ENCODE measurements at places on chromosomes 4 and X.

- DNase-seq: no peak
Measured at GRCh38 chr4:55661398-55662056, 25.4 kb upstream of the NMU start.

GRCh38 chr4:88976775-88977035 is 80.3 kb downstream of the FAM13A start:
- no peak for DNase-seq

- DNase-seq: no peak
Measured at GRCh38 chr4:61309616-61310015, 109.5 kb downstream of the ADGRL3 start.

GRCh38 chrX:123993904-123994635 is 32.6 kb downstream of the STAG2 start:
- DNase-seq: peak; percentile 14

DNA sequence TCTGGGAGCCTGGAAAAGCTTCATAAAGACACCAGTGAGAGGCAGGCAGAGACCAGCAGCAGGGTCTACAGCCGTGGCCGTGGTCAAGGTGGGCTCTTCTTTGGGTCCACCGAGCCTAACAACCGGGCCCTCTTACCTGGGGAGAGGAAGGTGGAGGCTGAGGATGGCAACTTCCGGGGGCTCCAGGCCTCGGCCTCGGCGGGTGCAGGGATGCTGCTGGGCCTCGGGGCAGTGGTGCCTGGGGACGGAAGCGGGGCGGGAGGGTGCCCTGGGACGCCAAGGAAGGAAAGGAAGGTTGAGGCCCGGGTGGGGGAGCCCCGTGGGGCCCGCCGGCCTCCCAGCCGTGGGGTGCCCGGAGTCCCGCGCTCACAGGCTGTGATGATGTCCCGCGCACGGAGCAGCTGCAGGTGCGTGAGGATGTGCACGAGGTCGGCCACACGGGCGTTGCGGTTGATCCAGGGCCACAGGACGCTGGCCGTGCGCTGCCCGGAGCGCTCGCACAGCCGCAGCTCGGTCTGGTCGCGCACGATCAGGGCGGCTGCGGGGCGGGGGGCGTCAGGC is 561 bp downstream of the IRAK1 start:
- DNase-seq: no peak

GRCh38 chr4:57091657-57092162 is 18.5 kb downstream of the IGFBP7 start:
- no peak for DNase-seq

- DNase-seq: no peak
Measured at GRCh38 chr4:126986828-126987227, 645.9 kb upstream of the INTU start.

- no peak for DNase-seq
Measured at GRCh38 chr4:27763830-27764525, 903.3 kb downstream of the STIM2 start.

DNA sequence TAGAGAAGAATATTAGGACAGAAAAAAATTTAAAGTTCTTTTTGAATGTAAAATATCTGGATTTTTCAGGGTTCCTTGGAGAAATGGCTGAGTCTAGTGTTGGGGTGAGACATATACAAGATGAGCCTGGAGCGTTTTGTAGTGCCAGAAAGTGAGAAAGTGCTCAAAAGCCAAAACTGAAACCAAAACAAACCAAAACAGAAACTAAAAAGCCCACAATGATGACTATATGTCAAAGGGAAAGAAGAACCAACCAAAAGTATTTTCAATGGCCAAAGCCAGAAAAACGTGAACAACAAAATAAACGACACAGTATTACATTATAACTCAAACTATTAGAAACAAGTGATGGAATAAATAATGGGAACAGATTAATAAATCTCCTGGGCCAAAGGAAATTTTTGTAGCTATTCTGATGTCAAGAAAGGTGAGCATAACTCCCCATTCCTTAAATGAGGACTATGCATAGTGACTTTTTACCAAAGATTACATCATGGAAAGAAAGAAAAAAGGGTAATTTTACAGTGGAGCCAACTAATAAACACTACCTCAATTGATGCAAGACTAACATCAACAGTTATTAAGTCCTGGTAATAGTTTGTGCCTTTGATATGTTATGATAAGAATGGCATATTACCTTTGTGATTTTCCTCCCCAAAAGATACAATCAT is 1137.6 kb downstream of the C4orf33 start:
- no peak for DNase-seq

DNA sequence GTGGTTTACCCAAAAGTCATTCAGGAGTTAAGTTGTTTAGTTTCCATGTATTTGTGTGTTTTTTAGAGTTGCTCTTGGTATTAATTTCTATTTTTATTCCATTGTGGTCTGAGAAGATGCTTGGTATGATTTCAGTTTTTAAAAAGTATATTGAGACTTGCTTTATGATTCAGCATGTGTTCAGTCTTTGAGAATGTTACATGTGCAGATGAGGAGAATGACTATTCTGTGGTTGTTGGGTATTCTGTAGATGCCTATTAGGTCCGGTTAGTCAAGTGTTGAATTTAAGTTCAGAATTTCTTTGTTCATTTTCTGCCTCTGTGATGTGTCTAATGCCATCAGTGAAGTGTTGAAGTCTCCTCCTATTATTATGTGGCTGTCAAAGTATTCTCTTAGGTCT is 249.4 kb downstream of the ARHGAP10 start:
- DNase-seq: no peak

GRCh38 chr4:169128902-169129301 is 118.8 kb upstream of the CBR4 start:
- DNase-seq: no peak

- DNase-seq: peak; percentile 13
Measured at GRCh38 chr4:134777606-134778005, 576.0 kb upstream of the PABPC4L start.

DNA sequence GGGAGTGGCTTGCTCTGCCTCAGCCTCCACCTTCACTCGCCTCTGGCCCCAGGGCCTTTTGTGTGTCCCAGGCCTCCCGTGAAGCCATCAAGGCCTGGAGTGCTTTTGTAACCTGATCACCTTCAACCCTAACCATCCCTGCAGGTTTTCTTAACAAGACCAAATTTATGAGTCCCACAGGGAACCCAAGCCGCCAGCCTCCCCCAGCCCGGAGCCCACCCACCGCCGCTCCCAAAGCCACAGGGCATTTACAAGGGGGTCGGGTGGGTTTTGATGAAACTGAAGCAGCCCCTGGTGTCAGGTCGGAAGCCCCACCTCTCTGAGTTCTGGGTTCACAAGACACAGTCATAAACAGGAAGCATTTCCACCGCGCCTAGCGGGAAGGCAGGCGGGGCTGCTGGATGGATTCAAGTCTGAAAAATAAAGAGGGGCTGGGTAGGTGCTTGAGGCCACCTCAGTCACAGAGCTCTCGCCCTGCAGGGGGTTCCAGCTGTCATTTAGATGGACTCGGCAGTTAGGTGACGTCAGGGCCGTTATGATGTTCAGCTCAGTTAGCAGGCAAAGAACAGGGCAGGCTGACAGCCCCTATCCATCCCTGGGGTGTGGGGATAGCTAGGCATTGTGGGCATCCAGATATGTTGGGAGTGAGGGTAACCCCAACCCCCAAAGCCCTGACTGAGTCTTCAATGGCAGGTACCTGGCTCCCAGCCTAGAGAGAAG is 128.5 kb downstream of the BCOR start:
- no peak for DNase-seq

DNA sequence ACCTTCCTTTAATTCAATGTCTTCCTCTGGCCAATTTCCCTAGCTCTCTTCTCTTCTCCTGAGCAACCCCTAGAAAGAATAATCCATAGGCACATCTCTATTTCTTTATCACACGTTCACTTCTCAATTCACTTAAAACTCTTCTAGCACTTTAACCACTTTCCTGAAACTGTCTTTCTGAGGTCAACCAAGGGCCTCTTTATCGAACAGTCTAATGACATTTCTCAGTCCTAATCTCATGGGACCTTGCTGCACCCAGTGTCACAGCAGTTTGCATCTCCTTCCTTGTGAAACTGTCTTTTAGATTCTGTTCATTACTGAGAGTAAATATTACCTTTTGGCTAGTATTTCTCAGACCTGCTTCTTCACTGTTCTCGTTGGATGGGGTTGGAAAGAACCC is 285.3 kb upstream of the RASGEF1B start:
- DNase-seq: no peak

DNA sequence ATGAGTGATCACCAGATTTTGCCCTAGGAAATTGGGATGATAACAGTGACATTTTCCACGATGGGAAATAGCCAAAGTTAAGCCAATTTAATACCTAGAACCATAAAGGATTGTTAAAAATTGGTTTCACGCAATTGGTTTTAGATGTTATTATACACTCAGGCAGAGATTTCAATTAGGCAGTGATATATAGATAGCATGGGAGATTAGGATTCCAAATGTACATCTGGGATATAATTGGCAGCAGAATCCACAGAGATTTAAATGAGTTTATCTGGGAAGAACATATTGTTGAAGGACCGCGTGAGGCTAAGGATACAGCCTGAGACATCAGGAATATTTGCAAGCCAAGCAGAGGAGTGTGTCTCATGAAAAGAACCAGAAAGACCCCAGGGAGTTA is 351.6 kb downstream of the GPM6A start:
- DNase-seq: peak; percentile 1

DNA sequence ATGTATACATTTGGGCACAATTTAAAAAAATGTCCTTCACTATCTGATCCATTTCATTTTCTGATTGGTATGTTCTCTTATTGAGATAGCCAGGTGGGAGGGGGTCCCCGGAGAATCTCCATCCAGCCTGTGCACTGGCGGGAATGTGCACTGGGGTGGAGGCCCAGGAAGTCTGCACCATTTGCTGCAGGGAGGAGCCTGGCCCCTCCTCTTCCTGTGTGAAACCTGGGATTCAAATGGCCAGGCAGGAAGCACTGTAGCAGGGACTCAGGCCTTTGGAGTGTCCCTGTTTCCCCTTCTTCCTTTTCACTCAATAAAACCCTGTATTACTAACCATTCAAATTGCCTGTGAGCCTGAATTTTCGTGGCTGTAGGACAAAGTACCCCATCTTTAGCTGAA is 44.3 kb downstream of the GPRIN3 start:
- no peak for DNase-seq

DNA sequence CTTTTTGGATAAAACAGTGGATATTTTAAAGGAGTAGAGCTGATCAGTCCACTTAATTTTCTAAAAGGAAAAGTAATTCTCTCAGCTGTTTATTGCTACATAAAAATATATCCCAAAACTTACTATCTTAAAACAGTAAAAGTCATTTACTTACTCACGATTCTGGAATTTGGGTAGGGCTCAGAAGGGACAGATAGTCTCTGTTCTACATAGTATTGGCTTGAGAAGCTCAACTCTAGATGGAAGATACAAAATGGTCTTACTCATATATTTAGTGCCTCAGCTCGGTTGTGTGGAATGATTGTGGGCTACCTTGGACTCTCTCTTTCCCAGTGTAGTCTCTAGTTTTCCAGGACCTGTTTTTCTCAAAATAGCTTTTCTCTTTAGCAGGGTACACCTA is 691.5 kb upstream of the POU3F4 start:
- DNase-seq: no peak

DNA sequence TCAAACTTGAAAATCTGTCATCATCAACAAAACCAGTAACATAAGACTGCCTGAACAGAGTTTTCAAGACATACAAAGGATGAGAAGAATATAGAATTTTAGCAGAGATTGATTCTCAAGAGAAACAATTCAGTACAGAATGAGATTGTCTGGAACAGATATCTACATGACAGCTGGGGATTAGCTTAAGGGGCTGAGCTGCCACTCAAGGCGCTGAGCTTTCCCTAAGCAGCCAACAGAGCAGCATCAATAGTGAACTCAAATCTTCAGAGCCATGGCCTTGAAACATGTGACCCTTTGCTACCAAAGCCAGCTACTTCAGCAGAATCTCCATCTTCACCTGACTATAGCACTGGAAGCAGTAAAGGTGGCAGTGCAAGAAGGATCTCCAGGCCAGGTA is 24.3 kb upstream of the PCDH10 start:
- DNase-seq: no peak

- DNase-seq: no peak
Measured at GRCh38 chr4:149031399-149031798, 589.2 kb upstream of the NR3C2 start.

GRCh38 chr4:41887821-41888686 is 47.2 kb upstream of the TMEM33 start:
- peak; percentile 76 for DNase-seq

DNA sequence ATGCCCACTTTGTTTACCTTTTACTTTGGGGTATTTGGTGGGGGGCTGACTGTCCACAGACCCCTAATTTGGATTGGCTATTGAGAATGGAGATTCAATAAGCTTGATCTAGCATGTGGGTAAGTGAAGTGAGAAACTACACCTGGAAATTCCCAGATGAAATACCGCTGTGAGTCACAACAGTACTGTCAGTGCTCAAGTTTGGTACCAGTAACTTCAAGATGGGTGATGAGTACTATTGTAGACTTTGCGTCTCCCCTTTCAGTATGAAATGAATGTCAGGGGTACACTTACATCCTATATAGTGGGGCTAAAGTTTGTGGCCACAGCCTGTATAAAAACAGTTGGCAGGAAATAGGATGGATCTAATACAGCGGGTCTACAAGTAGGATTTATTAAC is 33.3 kb downstream of the HMGN5 start:
- DNase-seq: no peak

DNA sequence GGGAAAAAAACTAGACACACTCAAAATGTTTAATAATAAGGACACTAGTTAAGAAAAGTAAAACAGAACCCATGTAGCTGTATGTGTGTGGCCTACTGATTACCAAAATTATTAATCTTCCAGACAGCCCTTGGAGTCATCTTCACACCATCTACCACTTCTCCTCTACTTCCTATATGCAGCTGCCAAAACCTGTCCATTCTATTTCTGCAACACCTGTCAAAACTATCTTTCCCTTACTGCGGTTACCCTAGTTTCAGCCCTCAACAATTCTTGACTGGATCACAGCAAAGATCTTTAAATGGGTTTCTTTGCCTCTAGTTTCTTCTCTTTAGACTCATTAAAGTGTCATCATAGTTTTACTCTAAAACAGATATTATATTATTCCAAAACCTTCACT is 72.6 kb downstream of the GPR82 start:
- DNase-seq: no peak

- no peak for DNase-seq
Measured at GRCh38 chr4:14952352-14952751, 49.9 kb upstream of the CPEB2 start.

DNA sequence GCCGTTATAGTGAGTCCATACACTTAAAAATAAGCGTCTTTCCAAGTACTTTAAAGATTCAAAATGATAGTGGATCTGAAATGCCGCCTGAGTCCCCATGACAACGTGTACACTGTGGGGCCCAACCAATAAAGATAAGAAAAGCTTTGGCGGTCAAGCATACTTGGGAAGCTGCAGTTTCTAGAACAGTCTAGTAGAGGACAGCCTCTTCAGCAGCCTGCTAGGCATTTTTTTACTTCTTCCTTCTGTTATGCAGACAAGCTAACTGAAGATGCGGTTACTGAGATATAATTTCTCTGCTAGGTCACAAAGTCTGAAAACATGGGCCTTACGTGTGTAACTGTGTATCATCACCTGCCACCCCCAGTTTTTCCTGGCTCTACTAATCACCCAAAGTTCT is 402 bp upstream of the UPRT start:
- DNase-seq: no peak

DNA sequence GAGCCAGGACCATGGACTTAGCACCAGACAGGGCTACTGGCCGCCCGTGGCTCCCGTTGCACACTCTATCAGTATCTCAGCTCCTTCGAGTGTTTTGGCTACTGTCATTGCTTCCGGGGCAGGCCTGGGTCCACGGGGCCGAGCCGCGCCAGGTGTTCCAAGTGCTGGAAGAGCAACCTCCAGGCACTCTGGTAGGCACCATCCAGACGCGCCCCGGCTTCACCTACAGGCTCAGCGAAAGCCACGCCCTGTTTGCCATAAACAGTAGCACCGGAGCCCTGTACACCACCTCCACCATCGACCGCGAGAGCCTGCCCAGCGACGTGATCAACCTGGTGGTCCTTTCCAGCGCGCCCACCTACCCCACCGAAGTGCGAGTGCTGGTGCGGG is 1.6 kb downstream of the FAT4 start:
- DNase-seq: peak; percentile 35
